ENCODE measurements at places on chromosomes 16 and 17.

- no peak for ATAC-seq
- H3K27ac ChIP-seq: peak overlapping the region; percentile 87
- no peaks in the 10 kb centered on the region for H3K36me3 ChIP-seq
- peaks cover 29% of the 10 kb centered on the region for H3K4me1 ChIP-seq
- H3K27me3 ChIP-seq: no peaks in the 10 kb centered on the region
- H3K4me3 ChIP-seq: no peak overlapping the region
Observed at GRCh38 chr17:77419547-77420094, 278.9 kb downstream of the SEC14L1 start.

GRCh38 chr17:29042026-29042678 is 789 bp upstream of the PIPOX start:
- ATAC-seq: no peak
- no peaks in the 10 kb centered on the region for H3K36me3 ChIP-seq
- no peak overlapping the region for H3K4me3 ChIP-seq
- H3K4me1 ChIP-seq: peaks cover 34% of the 10 kb centered on the region
- no peaks in the 10 kb centered on the region for H3K27me3 ChIP-seq

DNA sequence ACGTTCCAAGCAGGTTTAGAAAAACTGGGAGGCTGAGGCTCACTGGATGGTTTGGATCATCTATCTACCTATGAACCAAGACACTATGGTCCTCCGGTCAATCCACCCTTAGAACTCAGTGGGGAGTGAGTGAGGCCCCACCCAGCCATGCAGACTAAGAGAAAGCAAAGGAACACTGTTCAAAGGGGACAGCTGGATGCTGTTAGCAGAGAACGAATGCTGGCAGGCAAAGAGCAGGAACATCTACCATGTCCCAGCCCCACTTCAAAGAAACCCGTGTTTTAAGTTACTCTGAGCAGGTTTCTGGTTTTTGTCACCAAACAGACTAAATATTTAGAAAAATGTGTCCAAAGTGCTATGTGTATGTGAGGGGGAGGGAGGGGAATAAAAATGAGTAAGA is 183.4 kb upstream of the XYLT1 start:
- H3K27me3 ChIP-seq: peaks cover 50% of the 10 kb centered on the region
- no peak overlapping the region for H3K27ac ChIP-seq
- ATAC-seq: no peak
- no peak overlapping the region for H3K4me3 ChIP-seq

- H3K4me3 ChIP-seq: no peak overlapping the region
- peaks cover 15% of the 10 kb centered on the region for H3K4me1 ChIP-seq
- H3K27ac ChIP-seq: no peak overlapping the region
- peaks cover 19% of the 10 kb centered on the region for H3K27me3 ChIP-seq
Observed at GRCh38 chr16:67019171-67019570, 9.8 kb upstream of the CBFB start.

DNA sequence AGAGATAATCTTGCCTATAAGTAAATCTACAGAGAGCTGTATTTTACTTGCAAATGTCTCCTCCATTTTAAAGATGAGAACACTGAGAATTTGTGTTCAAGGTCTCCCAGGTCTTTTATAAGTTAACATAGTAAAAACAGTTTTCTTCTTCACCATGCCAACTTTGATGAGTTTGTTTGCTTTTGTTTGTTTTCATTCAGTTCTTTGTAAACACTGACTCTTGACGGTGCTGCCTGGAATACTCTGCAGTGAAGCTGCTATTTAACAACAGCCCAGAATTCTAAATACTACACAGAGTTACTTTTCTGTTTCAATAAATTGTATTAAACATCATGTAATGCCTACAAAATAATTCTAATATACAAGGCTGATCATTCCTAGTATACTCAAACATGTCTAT is 41.4 kb upstream of the PITPNM3 start:
- no peak overlapping the region for H3K4me3 ChIP-seq
- no peaks in the 10 kb centered on the region for H3K27me3 ChIP-seq
- H3K27ac ChIP-seq: no peak overlapping the region
- H3K4me1 ChIP-seq: peaks cover 12% of the 10 kb centered on the region

DNA sequence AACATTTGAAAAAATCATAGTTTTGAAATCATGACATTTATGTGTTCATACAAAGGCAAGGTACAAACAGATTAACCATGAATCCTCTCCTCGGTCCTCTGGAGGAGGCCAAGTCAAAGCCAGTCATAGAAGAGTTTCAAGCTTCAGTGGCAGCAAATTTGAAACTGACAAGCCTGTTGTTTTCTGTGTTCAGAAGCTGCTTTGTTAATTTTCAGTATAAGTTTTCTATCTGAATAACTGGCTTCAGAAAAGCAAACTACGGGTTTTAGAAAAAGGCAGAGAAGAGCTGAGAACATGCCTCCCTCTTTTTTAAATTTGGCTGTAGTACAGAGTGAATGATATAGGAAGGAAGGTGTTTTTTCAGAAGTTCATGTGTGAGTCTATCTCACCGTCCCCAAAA is 79.6 kb upstream of the CLEC18B start:
- H3K4me3 ChIP-seq: no peak overlapping the region
- H3K36me3 ChIP-seq: peaks cover 21% of the 10 kb centered on the region
- H3K27me3 ChIP-seq: no peaks in the 10 kb centered on the region
- no peaks in the 10 kb centered on the region for H3K4me1 ChIP-seq
- no peak for ATAC-seq

- H3K27ac ChIP-seq: peak overlapping the region; percentile 81
- peaks cover 29% of the 10 kb centered on the region for H3K36me3 ChIP-seq
- H3K4me3 ChIP-seq: no peak overlapping the region
- peaks cover 91% of the 10 kb centered on the region for H3K4me1 ChIP-seq
- no peaks in the 10 kb centered on the region for H3K27me3 ChIP-seq
- ATAC-seq: no peak
Observed at GRCh38 chr16:23500862-23501225, 9.4 kb downstream of the GGA2 start.

GRCh38 chr17:74833501-74834377 is 25.9 kb downstream of the GRIN2C start:
- peak overlapping the region; percentile 65 for H3K27ac ChIP-seq
- peaks cover 48% of the 10 kb centered on the region for H3K4me1 ChIP-seq
- H3K4me3 ChIP-seq: no peak overlapping the region
- H3K36me3 ChIP-seq: peaks cover 42% of the 10 kb centered on the region
- peak; percentile 81 for ATAC-seq

GRCh38 chr16:86492961-86493629 is 17.2 kb upstream of the FOXF1 start:
- H3K4me1 ChIP-seq: no peaks in the 10 kb centered on the region
- H3K27me3 ChIP-seq: peaks cover 87% of the 10 kb centered on the region
- no peak for ATAC-seq

GRCh38 chr16:21560462-21560861 is 38.9 kb upstream of the METTL9 start:
- no peak for ATAC-seq
- no peak overlapping the region for H3K27ac ChIP-seq
- peaks cover 8% of the 10 kb centered on the region for H3K4me1 ChIP-seq
- H3K4me3 ChIP-seq: no peak overlapping the region

DNA sequence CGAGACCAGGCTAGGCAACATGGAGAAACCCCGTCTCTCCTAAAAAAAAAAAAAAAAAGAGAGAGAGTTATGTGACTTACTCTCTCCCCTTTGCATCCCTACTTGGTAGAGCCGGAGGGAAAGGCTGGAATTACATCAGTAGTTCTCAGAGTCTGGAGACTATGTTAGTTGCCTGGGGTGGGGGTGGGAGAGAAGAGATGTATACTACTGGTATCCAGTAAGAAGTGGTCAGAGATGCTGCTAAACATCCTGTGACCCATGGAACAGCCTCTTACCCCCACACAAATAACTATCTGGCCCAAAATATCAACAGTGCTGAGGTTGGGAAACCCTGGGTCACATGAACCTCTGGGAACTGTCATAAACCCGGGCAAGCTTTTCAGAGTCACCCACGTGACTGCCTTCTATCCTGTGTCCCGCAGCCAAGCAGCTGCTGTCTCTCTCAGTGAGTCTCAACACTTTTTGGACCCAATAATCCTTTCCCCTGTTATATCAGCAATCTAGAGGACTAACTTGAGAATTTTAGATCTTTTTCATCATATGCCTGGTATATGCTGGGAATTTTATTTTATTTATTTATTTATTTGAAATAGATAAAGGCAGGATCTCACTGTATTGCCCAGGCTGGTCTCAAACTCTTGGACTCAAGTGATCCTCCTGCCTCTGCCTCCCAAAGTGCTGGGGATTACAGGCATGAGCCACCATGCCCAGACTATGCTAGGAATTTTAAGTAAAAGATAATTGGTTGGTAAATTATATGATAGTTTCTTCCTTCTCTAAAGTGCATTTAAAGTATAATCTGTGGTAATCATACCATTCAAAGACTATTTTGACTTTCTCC is 8.7 kb downstream of the EIF1 start:
- peaks cover 24% of the 10 kb centered on the region for H3K36me3 ChIP-seq
- H3K4me1 ChIP-seq: peaks cover 14% of the 10 kb centered on the region
- no peak overlapping the region for H3K4me3 ChIP-seq
- no peak for ATAC-seq
- H3K27ac ChIP-seq: no peak overlapping the region

DNA sequence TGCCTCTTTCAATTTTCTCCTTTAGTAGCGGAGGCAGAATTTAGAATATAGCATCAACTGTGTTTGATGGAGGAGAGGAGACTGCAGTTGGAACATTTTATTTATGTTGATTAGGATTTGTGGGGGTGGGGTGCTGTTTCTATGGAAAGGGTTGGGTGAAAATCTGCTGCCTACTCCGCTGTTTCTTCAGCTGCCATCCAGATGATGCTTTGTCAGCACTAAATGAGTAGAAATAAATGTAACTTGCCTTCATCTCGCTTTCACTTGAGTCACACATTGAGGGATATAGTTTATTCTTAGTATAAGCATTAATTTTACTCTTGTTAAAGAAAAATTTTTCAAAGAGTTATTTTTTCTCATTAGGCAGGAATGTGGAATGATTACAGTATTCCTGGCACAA is 42.1 kb downstream of the ABHD15 start:
- ATAC-seq: no peak
- peaks cover 19% of the 10 kb centered on the region for H3K36me3 ChIP-seq

- H3K4me1 ChIP-seq: peaks cover 35% of the 10 kb centered on the region
- H3K4me3 ChIP-seq: no peak overlapping the region
- no peak for ATAC-seq
- H3K27ac ChIP-seq: no peak overlapping the region
- H3K36me3 ChIP-seq: no peaks in the 10 kb centered on the region
Observed at GRCh38 chr16:1293921-1294656, 15.3 kb upstream of the UBE2I start.

DNA sequence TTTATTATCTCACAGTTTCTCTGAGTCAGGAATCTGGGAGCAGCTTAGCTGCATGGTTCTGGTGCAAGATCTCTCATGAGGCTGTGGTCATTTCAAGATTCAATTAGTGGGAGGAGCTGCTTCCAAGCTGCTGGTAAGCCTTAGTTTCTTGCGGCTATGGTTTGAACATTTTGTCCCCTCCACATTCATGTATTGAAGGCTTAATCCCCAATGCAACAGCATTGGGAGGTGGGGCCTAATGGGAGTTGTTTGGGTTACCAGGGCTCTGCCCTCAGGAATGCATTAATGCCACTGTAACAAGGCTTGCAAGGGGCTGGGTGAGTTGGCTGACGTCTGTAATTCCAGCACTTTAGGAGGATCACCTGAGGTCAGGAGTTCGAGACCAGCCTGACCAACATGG is 272.9 kb downstream of the UTP18 start:
- no peaks in the 10 kb centered on the region for H3K36me3 ChIP-seq
- no peak overlapping the region for H3K4me3 ChIP-seq
- H3K27ac ChIP-seq: no peak overlapping the region
- no peak for ATAC-seq
- H3K27me3 ChIP-seq: no peaks in the 10 kb centered on the region

DNA sequence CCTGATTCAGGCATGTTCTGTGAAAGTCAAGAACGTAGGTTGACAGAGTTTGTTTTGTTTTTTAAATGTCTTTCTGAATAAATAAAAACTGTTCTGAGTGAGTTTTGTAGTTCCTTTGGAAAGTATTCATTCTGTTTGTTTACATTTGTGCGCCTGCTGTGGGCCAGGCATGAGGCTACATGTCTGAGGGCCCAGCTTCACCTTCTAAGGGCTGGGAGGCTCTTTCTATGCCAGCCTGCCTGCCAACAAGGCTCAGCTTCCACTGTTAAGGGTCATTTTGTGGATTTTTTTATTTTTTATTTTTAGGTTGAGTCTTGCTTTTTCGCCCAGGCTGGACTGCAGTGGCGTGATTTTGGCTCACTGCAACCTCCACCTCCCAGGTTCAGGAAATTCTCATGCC is 6.1 kb downstream of the WWOX start:
- H3K4me1 ChIP-seq: peaks cover 14% of the 10 kb centered on the region
- H3K27ac ChIP-seq: no peak overlapping the region
- ATAC-seq: no peak
- no peak overlapping the region for H3K4me3 ChIP-seq

DNA sequence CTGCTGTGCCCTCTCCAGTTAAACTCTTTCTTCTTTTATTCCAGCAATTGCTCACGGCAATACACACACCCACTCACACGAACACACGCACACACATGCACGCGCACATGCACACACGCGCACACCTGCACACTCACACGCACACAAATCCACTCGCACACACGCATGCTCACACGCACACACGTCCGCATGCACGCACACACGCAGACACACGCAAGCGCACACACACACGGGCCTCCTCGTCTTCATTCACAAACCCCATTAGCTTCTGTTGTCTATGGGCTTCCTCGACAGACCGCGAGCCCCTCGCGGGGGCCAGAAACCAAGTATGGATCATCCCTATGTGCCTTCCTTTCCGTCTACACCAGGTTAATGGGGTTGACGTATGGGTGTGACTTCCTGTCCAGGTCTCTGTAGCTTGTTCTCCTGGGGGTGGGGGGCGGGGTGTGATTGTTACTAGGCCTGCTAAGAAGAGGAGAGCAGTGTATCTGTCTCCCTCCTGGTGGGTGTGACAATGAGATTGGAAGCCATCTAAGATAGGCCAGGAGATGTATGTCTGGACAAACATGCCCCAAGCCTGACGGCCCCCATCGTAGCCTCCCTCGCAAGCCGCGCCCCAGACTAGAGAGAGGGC is 670 bp upstream of the CTF1 start:
- peaks cover 6% of the 10 kb centered on the region for H3K36me3 ChIP-seq
- no peaks in the 10 kb centered on the region for H3K27me3 ChIP-seq
- no peak overlapping the region for H3K4me3 ChIP-seq
- H3K27ac ChIP-seq: peak overlapping the region; percentile 89

DNA sequence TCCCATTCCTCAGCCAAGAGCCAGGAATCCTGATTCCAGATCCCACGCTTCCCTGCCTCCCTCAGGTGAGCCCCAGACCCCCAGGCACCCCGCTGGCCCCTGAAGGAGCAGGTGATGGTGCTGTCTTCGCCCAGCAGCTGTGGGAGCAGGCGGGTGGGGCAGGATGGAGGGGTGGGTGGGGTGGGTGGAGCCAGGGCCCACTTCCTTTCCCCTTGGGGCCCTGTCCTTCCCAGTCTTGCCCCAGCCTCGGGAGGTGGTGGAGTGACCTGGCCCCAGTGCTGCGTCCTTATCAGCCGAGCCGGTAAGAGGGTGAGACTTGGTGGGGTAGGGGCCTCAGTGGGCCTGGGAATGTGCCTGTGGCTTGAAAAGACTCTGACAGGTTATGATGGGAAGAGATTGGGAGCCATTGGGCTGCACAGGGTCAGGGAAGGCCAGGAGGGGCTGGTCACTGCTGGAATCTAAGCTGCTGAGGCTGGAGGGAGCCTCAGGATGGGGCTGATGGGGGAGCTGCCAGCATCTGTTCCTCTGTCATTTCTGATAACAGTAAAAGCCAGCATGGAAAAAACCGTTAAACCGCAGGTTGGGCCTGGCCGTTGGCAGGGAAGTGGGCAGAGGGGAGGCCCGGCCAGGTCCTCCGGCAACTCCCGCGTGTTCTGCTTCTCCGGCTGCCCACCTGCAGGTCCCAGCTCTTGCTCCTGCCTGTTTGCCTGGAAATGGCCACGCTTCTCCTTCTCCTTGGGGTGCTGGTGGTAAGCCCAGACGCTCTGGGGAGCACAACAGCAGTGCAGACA is at the start of gene SPN:
Gene SPN, plus strand, starts transcription at position 232 of the 791 bp plus-strand sequence. Its CDS starts 482 bp downstream, at position 714.
- H3K4me1 ChIP-seq: peaks cover 69% of the 10 kb centered on the region
- H3K36me3 ChIP-seq: no peaks in the 10 kb centered on the region
- H3K27ac ChIP-seq: peak within 1 kb of the TSS; percentile 91
- peak within 1 kb of the TSS; percentile 66 for H3K4me3 ChIP-seq
